ENCODE measurements at places on chromosomes 7 and 10.
A peak's percentile ranks its signal among the peaks of the same experiment; 100 is the strongest.

DNA sequence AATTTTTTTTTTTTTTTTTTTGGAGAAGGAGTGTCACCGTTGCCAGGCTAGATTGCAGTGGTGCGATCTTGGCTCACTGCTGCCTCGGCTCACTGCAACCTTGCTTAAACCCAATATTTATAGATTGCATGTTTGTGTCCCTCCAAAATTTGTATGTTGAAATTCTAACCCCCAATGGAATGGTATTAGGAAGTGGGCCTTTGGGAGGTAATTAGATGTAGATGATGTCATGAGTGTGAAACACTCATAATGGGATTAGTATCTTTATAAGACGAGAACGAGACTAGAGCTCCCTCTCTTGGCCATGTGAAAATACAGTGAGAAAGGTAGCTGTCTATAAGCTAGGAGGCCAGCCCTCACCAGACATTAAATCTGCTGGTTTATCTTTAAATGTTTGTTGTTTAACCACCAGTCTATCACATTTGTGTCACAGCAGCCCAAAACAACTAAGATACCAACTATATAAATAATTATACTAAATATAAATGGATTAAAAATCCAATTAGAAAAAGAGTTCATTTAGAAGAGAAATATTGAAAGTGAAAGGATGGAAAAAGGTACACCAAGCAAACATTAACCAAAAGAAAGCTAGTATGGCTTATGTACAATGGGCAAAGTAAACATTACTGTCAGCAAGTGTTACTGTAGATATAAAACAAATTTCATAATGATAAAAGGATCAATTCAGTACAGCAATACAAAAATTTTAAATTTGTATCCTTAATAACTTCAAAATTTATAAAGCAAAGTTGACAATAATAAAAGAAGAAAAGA is 9.3 kb downstream of the TCAF1 start:
- no peak for DNase-seq

DNA sequence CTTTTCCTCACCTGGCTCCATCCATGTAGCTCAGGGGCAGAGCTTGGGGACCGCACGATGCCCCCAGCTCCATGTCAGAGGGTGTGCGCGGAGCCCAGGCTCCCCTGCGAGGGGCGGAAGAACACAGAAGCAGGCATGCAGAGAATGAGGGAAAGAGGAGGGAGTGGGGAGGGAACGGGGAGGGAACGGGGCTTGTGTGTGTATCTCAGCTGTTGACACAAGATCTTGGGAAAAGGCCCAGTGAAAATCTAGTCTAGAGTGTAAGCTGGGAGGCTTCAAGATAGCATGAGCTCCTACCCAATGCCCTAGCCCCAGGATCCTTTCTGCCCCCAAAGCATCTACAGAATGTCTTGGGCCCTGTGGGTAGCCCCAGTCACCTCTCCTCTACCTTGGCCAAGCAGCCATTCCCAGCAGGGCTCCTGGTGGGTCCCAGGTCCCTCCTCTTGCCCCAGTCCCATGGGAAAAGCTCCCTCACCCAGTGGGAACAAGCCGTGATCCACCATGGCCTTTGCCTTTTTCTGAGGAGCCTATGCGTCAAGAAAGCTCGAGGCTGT is 25.1 kb upstream of the NDST2 start:
- DNase-seq: no peak

GRCh38 chr10:72315054-72315453 is 39.7 kb downstream of the DNAJB12 start:
- DNase-seq: no peak

DNA sequence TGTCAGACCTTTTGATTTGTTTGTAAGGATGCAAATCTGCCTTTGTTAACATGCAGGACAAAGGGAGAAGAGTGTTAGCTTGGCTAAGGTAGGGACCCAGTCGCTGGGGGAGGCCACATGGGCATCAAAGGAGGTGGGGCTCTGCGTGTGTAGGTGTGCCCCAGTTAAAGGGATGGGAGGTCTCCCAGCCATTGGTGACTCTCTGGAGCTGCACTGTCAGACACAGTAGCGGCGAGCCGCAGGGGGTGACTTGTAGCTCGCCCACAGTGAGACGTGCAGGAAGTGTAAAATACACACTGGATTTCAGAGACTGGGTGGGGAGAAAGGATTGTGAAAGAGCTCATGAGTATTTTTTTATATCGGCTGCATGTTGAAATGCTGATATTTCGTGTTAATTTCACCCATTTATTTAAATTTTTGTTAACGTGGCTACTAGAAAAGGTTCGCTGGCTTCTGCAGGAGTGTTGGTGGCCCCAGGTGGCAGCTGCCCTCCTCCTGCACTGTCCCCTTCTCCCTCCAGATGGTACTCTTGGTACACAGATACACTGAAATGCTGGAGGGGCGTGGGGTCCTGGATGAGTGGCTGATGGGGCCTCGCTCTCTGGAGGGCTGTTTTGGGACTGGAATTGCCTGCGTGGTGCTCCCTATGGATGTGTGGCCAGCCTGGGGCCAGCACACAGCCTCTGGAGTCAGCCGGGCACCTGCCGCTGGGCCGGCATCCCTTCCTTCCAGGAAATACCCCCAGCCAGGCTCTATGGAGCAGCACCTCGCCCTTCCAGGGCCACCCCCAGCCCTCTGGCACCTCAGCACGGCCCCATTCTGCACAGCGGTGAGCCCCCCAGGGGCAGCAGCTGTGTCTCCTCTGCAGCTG is 59.2 kb downstream of the LHPP start:
- no peak for DNase-seq

GRCh38 chr10:62264702-62265436 is 3.8 kb downstream of the RTKN2 start:
- DNase-seq: no peak

DNA sequence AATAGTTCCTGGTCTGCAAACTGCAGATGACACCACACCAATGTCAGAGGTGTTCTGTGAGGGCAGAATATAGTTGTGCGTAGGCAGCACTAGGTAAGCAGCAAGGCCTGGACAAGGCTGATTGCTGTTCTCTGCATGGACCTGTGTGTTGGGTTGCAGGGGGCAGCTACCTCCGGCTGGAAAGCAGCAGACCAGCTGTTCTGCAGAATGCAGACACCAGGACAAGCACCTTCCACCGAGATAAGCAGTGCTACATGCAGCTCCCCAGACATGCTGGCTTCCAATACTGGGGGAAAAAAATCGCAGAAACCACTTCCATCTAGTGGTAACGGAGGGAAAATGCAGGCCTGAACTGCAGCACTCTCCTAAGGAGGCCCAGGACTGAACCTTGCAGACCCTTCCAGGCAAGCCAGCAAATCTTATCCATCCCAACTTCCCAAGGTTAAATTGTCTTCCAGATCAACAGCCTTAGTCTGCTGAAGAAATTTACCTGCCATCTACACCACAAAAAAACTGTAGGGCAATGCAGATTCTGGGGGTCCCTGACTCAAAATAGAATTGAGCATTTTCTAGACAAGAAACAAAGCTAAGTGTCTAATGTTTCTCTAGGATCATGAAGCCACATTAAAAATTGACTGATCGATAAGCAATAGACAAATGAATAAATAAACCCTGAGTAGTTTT is 50.5 kb upstream of the COBL start:
- peak; percentile 30 for DNase-seq

GRCh38 chr7:99822731-99823718 is 4.8 kb upstream of the CYP3A43 start:
- no peak for DNase-seq

- peak; percentile 34 for DNase-seq
These were observed 169.5 kb upstream of the LYZL1 start for GRCh38 chr10:29119374-29119773.

- DNase-seq: peak; percentile 41
These were observed 105.6 kb upstream of the COL1A2 start for GRCh38 chr7:94289071-94289470.

DNA sequence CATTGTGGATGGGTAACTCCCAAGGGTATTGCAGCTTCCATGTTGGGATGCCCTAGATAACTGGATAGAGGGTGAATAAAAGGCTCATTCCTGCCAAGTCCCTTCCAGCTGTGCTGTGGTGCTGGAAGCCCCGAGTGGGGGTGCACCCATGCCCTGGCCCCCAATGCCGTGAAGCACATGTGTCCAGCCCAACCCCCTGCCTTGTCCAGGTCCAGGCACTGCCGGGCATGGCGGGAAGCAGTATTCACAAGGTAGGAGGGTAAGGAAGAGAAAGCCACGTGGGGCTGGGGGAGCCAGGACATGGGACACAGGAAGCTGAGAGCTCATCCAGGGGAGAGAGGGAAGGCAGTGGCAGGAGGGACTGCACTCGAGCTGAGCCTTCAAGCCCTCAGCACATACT is 148.2 kb upstream of the CDCA7L start:
- DNase-seq: no peak

DNA sequence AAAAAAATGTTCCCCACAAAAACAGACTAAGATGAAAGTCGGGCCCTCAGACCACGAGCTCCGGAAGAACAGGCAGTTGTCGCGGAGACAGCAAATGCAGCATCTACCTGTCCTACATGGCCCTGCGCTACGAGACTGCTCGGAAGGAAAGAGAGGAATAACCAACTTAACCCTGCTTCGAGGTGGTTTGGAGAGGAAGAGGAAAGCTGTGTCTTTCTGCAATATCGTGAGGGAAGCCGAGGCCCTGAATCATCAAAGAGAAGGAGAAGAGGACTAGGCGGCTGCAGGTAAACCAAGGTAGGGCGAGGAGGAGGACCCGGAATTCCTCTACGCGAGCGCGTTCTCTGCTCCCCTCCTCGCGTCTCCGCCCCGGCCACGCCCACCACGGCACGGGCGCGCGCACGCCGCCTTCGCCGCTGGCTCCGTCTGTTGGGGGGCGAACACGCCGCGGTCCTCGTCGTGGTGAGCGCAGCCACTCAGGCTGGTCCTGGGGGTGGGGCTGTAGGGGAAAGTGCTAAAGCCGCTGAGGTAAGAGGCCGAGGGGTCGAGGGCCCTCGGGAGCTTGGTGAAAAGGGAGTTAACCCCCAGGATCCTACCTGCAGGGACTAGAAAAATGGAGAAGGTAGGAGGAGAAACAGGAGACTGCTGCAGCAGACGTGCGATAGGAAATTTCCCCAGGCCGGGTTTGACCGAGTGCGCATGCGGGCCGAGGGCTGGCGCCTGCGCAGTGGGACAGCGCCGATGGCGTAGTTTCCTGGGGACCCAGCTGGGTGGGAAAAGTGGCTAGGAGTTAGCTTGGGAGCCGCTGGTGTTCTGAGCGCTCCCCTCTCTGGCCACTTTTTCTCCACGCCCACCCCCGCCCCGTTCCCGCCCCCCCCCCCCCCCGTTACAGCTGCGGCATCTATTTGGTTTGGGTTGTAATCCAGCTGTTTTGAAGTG is at the start of the genes ANAPC16 and ASCC1:
ANAPC16 (plus strand) TSS at position 402 of the 939 bp plus-strand sequence. CDS start 7,903 bp downstream, outside the sequence.
ASCC1 (minus strand) TSS at position 666 of the 939 bp plus-strand sequence. CDS start 2,978 bp downstream, outside the sequence.
- peak; percentile 94 for DNase-seq

DNA sequence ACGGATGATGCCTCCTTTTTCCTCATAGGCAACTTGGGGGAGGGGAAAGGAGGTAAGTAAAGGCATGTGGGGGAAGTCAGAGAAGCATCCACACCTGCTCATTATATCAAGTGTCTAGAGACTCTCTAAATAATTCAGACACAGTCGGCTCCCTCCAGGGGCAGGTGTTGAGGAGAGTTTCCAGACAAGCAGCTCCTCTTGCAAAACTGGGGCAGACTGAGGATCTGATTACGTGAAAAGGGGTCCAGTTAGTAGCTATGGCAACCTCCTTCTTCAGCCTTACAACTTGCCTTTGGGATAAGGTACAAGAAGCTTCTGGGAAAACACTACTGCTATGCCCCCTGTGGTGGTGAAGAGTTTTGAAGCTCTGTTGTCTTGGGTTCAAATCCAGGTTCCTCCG is 39.0 kb upstream of the SORBS1 start:
- no peak for DNase-seq

DNA sequence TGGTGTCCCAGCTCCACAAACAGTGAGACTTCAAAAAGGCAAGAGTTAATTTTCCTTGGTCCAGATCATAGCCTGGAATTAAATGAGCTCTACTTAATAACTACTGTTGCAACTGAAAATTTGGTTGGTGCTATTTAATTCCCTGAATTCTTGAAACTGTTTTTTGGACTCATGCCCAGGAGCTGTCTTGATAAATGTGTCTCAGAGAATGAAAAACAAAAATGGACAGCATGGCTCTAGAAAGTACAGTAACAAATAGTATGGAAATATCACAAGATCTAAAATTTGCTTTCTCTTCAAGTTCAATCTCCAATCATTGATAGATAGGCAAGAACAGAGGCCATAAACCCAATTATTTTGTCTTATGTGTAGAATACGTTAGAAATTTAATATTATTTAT is 42.5 kb downstream of the CCDC71L start:
- DNase-seq: no peak

- DNase-seq: no peak
These were observed 98.3 kb downstream of the CHST15 start for GRCh38 chr10:123995082-123995460.

- no peak for DNase-seq
These were observed 6.6 kb downstream of the SFRP5 start for GRCh38 chr10:97765201-97765600.

DNA sequence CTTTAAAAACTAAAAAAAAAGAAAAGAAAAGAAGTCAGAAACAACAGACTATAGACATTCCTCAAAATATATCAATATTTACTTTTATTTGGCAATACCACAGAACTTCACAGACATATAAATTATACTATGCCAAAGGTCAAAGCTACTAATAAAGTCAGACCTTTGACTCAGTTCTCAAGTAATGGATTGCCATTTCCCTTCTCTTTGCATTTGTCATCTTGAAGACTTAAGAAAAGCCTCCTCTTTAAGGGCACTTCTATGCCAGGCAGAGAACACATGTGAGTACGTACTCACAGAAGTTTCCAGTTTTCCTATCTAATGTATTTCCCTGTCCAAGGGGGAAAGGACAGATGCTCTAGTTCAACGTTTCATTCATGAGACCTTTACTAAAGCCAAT is 37.6 kb downstream of the TNPO3 start:
- DNase-seq: no peak
